Progenitor cell of endocrine pancreas (in vitro differentiated cells): ENCODE measurements at places on chromosomes 1 and 21. TPM values are rescaled to one million over a fixed set of nuclear protein-coding genes. Genes with fewer than 3 reads are reported as not detected.

OSCP1 gene
- 18.2 and 21.0 TPM in 2 replicates for total RNA-seq

ZFP69 gene
- total RNA-seq, result 4.6 and 5.2 TPM in 2 replicates

TLR5 gene
- 3.2 and 3.9 TPM in 2 replicates for total RNA-seq

DNA sequence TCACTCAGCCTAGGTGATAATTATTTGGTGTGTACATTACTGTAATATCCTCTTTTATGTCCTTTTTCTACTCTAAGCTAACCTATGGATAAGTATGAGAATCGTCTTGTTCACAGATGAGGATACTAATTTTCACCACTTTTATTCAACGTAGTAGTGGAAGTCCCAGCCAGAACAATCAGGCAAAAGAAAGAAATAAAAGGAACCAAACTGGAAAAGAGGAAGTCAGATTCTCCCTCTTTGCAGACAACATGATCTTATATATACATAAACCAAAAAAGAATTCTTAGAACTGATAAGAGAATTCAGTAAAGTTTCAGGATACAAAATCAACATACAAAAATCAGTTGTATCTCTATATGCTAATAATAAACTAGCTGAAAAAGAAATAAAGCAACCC, 12.6 kb upstream of the RGL1 start:
- no peak for DNase-seq
